ENCODE measurements at places on chromosomes 3 and 15.
A peak's percentile ranks its signal among the peaks of the same experiment; 100 is the strongest.

DNA sequence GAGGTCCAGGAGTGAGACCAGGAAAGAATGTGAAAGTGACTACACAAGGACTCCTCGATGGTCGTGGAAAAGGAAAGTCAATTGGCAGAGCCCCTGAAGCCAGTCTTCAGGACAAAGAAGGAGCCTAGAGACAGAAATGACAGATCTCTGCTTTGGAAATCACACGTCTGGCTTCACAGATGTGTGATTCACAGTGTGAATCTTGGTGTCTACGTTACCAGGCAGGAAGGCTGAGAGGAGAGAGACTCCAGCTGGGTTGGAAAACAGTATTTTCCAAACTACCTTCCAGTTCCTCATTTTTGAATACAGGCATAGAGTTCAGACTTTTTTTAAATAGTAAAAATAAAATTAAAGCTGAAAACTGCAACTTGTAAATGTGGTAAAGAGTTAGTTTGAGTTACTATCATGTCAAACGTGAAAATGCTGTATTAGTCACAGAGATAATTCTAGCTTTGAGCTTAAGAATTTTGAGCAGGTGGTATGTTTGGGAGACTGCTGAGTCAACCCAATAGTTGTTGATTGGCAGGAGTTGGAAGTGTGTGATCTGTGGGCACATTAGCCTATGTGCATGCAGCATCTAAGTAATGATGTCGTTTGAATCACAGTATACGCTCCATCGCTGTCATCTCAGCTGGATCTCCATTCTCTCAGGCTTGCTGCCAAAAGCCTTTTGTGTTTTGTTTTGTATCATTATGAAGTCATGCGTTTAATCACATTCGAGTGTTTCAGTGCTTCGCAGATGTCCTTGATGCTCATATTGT lies 6.0 kb downstream of the CCR2 start:
- no peak for DNase-seq

- DNase-seq: no peak
Measured at GRCh38 chr3:31476209-31476608, 56.5 kb upstream of the STT3B start.

DNA sequence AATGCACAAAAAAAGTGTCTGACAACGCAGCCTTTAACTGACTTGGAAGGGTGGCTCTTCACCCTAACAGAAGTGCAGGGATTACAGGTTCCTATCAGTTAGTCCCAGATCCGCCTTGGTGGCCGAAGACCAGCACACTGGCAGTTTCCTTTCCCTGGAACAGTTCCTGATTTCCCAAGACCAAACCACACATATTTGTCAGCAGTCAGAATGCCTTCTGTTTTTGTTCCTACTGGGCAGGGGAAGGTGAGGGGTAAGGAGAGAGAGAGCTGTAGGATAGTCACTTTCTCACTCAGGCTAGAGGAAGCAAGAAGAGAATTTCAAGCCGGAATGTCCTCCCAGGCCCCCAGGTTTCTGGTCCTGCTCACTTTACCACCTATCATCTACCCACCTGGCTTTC lies 9.2 kb downstream of the CXCR6 start:
- no peak for DNase-seq

- DNase-seq: no peak
Measured at GRCh38 chr15:67808821-67809220, 16.5 kb upstream of the SKOR1 start.

DNA sequence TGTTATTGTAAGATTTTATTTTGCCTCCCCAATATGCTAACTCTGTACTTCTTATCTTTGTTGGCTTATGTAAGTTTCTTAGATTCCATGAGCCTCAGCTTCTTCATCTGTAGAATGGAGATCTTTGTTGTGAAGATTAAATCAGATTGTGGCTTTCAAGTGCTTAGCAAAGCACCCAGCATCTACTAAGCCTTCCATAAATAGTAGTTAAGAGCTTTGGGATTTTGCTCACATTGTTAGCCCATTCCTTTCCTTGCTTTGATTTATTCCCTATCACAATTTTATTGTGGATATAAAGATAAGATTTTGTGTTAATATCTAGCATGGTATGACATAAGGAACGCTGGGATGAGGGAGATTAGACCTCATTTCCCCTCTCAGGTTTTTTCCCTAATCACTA lies 501.4 kb downstream of the PYDC2 start:
- no peak for DNase-seq

DNA sequence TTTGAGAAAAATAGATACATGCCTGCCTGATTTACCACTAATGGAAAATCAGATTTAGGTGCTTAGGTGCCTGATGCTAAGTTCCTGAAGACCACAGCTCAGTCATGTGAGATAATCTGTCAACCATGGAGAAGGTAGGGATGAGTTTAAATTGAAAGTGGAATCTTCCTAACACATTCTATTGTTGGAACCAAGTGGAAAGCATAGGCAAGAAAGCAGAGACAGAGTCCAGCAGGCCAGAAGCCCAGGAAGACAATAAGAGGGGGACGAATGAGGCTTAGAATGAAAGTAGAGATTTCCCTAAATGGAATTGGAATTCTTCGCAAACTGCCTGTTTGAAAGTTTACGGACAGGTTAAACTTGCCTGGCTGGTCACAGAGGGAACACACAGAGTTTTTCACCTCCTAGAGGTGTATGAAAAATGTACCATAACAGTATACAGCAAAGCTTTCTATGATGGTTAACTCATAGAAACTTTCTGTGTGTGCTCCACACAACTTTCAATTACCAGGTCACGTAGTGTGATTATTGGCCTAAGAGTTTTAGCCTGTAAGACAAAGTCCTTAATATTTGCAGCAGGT lies 453.8 kb upstream of the KCNMB2 start:
- no peak for DNase-seq

- DNase-seq: no peak
Measured at GRCh38 chr15:28006116-28006905, 92.8 kb downstream of the OCA2 start.

GRCh38 chr15:32905481-32905880 lies 187.7 kb downstream of the GREM1 start:
- no peak for DNase-seq

- DNase-seq: no peak
Measured at GRCh38 chr3:66236281-66236680, 15.5 kb downstream of the SLC25A26 start.

DNA sequence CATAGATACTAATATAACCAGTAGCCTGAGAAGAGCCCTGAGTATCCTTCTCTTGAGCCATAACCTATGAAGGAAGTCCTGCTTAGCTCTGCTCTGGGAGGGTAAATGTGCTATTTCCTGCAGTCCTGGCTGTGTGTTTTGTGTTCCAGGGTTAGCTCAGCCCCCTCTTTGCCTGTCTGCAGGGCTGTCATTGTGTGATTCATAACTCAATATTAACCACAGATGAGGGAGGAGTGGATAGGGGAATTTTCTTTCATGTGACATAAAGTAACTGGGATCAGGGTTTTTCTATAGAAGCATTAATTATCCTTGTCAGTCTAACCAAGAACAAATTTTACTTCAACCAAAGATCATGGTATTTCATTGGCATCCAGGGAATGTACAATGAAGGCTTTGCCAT lies 183.3 kb upstream of the ZBTB20 start:
- no peak for DNase-seq

GRCh38 chr15:28023933-28024888 lies 74.9 kb downstream of the OCA2 start:
- no peak for DNase-seq

DNA sequence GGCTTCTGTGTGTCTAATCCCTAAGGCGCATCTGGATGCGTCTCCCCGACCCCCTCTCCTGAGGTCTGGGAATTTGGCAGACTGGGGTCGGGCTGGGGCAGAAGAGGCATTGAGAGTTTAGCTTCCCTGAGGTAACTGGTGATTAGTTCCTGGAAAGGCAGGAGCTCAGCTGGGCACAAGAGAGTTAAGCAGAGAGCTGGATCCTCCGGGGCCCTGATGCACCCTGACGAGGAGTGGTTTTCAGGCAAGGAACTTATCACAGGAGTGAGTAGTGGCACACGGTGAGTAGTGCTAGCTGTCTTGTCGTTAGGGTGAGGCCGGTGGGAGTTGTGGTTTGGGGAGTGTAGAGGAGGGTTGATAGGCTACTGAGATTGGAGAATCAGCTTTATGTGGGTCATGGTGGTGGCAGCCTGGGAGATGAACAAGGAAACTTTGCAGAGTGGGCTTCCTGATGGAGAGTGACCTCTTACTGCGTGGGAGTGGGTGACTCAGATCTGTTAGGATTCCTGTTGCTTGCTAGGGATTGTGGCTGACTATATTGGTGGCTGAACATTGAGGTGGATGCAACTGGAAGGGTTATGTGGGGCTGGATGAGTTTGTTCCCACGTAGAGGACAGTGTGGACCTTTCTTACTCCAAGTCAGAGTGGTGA lies 897 bp downstream of the RAD54L2 start:
- DNase-seq: peak; percentile 62

DNA sequence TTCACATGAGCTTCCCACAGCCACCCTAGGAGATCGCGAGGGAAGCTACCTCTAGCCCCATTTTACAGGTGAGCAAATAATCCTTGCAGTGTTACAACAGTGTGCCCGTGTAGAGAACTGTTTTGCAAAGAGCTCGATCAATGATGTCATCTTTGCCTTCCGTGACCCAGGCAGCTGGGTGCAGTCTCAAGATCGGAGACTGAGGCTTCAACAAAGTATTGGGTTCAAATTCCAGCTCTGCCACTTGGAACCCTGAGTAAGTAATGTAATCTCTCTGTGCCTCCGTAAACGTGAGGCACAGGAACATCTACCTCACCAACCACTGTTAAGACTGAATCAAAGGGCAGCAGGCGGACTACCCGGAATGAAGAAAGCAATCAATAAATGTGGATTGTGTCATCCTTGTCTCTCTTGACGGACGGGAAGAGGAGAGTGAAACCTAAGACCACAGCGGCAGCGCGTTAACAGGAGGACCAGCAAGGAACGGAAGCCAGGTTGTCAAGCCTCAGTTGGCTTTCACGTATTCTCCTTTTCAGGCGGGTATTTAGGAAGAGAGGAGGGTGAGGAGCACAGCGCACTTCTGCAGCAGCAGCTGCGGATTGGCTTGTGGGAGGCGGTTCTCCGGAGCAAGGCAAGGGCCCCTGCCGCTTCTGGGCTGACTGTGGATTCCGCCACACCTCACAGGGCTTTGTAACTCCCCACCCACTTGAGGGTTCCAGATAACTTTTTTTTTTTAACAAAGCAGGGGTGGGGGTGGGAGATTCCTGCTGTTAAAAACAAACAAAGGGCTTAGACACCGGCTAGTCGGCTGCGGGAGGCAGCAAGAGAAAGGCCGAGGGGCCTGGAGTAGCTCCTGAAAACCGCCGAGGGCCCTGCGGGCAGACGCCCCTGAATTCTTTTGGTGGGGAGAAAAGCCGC lies 1.5 kb upstream of the SMAD3 start:
- no peak for DNase-seq

- no peak for DNase-seq
Measured at GRCh38 chr3:194541483-194541882, 54.7 kb upstream of the ATP13A3 start.

DNA sequence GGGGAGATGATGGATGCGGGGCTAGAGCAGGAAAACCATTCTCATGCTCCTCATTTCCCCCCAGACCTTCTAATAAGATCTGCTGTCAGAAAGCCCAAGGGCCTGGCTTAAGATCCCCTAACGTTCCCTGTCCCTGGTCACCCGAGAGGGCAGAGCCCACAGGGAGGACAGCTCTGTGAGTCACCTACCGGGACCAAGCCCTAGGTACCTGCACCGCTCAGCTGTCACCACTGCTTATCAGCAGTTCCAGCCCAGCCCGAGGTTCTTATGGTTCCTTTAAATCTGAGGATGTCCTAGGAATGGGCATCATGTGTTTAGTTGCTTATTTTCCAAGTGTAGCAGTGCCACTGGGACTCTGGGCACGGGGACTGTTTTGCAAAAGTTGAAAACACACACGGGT lies 53.0 kb downstream of the ATP10A start:
- no peak for DNase-seq

- no peak for DNase-seq
Measured at GRCh38 chr3:157819270-157820156, 286.7 kb downstream of the SHOX2 start.

DNA sequence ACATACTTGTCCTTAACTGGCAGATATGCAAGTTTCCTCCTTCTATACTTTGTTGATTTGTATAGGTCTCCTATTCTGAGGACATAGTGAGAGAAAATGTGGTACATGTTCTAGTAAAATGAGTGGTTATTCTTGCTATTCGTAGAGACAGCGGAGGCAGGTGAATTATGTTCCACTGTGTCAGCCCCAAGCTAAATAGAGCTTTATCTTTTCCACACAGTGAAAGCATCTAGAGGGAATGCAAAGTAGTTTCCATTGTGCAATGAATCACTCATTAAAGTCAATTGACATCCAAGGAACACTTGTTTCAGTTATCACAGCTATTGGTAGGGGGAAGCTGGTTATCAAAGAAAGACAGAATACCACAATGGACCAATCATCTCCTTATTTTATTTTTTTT lies 262.4 kb downstream of the NLGN1 start:
- no peak for DNase-seq

DNA sequence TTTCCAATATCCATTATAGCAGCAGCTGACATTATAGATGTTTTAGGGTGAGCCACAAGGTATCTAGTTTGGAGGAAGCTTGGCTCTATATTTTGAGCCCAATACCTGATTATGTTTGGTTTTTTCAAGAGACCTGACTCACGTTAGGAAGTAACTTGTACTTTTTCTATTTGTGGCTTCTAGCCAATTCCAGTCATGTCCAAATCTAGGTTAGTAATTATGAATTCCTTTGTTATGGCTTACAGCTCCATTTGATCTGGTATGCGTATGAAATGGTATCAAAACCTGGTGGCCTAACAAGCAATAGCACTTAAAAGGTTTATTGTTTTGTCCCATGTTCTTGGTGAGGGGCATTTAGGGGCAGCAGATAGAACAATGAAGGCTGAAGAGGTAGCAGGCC lies 115.9 kb downstream of the TOP2B start:
- DNase-seq: no peak

DNA sequence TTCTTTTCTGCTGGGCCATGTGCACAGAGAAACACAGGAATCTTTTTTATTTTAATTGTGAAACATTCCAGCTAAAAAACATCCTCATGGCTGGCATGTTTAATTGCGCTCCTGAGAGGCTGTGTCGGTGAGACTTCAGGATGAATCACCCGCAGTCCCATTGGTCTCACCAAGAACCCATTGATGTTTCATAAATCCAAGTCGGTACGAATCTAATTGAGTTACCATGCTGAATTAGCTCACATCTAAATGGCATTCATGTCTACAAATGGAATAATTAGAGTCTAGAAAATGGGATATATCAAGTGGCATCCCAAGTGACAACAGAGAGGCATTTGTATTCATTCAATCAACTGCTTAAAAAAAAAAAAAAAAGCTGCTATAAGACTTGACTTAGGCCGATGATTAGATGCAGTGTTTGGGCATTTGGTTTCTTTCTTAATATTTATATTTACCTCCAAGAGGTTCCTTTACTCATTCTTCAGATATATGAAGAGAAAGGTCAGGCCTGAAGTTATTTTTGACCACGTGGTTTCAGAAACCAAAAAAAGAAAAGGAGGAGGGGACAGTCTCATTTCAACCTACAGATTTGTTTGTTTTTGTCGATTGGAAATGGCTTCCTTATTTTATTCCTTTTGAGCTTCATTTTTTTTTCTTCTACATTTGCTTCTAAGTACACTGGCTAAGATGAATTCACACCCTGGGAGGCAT lies 79.1 kb upstream of the FOXB1 start:
- DNase-seq: no peak
